ENCODE measurements at places on chromosomes 12 and 14.

DNA sequence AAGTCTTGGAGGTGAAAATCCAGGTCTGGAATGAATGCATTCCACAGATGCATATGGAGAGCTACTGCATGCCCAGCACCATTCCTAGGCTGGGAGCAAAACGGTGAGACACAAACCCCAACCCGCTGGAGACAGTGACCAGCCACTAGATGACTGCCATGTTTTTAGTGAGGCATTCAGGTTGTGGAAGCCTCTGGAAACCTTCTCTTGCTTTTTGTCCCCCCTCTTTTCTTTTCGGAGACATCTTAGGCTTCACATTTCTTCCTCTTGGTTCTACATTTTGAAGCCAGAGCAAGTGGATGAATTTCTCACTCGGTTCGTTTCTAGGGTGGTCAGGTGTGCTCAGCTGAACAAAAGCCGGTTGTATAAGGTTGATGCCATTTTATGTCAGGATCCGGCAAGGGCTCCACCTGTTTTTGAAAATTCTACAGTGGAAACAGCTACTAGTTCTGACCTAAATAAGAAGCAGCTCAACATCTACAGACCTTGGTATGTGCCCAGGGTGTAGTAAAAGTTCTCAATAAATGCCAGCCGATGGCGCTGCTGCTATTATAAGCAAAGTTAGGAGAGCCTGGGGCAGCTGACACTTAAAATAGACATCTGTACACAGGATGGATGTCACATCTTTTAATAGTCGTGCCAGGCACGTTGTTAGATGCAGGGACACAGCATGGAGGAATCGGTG lies 1.8 kb upstream of the ZNF839 start:
- no peak for DNase-seq

GRCh38 chr12:12984149-12984548 lies 15.9 kb downstream of the HEBP1 start:
- DNase-seq: no peak

GRCh38 chr12:52884526-52885293 lies 20.2 kb downstream of the KRT8 start:
- no peak for DNase-seq

DNA sequence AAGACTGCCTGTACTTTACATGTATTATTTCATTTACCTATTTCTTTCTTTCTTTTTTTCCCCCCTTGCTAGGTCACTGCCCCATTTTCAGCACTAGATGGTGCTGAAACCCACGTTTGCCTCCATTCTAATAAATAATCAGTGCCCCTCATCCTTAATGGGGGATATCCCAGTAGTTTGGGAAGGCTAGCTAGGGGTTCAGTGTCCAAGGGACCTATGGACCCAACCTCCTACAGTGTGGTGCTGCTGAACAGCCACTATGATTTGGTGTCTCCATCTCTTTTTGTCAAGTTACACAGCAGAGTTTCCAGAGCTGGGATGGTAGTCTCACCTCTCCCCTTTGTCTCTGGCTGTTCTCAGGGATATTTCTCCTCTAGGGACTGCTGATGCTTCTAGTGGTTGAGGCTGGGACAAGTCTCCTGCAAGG lies 6.5 kb upstream of the HCFC2 start:
- no peak for DNase-seq

- DNase-seq: no peak
Measured at GRCh38 chr12:80825506-80825905, 108.8 kb downstream of the MYF5 start.

GRCh38 chr12:75389706-75390105 lies 1.2 kb upstream of the GLIPR1L2 start:
- no peak for DNase-seq

DNA sequence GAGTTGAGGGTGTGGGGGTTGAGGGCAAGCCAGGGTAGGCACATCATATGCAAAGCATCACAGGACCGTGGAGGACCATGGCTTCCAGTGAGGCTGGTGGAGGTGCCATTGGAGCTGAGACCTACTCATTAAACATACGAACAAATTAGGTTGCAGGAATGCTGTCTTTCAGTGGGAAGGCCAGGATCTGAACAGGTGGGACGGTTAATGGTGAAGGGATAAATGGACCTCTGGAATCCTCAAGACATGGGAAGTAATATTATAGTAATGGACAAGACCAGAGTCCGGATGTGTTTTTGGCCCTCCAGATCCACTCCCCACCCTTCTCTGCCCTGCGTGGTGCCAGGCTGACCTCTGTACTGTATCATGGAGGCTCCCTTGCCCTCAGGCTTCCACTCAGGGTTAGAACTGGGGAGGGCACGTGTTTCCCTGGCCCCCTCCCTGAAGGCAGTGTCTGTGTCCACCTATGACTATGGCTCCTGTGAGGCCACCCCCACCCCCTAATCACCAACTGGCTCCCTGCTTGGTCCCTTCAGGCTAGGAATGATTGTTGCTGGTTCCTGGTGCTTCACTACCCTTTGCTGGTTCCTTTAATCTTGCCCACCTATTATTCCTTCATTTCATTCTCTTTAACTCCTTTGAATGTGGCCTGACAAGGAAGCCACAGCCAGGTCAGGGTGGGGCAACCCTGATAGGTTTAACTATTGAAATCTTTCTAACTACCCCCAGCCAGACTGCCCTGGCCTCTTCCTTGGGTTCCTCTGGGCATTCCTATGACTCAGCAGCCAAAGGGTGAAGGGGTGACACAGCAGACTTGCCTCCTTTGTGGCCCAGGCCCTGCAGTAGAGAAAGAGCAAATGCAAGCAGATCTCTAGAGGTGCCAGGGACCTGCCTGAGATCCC lies 10.7 kb downstream of the DHRS2 start:
- DNase-seq: no peak
